Peyer's patch (tissue), 4 donors: ENCODE measurements at places on chromosomes 11 and 22. TPM values are rescaled to one million over a fixed set of nuclear protein-coding genes. Genes with fewer than 3 reads are reported as not detected.

DNA sequence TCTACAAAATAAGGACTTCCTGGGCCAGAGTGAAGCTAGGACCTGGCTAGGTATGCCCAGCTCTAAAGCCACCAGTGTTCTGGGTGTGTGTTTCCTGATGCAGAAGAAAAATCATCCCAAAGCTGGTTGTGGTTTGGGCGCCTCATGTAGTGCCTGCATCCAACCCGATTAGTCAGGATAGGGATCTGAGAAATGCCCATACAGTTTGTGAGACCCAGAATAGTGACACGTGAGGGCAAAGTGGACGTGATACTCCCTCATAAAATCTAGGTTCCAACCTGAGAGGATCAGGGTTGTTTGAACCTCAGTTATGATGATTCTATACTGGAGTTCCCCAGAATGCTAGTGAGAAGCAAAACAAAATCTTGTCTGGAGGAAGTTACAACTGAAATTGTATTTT, 238.4 kb downstream of the TBC1D22A start:
- DNase-seq, result no peak

- DNase-seq, result no peak
Observed at GRCh38 chr11:75893251-75893650, 78.2 kb downstream of the UVRAG start.

TBX10 gene
- 64.1 TPM for total RNA-seq

DNA sequence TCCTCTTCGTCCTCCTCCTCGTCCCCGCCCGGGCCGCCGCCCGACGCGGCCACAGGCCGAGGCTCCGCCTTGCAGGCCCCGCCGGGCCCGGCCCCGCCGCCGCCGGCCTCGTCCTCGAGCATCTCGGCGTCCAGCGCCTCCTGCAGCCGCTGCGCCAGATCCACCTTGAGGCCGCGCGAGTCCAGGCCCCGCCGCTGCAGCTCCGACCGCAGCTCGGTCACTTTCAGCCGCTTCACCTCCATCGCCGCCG, 417 bp downstream of the HNRNPUL2 start:
- DNase-seq, result no peak

DNA sequence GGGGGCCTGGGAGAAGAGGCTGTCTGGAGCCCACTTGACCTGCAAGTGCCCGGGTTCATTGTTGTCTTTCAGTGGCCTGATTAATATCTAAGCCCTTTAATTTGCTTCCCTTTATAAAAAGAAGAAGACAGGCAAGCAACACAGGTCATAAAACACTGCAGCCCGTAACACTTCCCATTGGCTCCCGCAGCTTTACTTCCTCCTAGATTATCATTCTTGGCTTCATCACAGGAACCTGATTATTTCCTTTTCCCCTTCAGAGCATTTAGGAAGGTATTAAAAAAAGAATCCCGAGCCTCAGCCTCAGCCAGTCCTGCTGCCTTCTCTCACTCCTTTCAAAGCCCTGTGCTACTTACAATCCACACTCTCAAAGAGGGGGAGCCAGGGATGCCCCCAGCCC, 183.2 kb downstream of the GRIK4 start:
- DNase-seq, result no peak

PC gene
- total RNA-seq, result 87.0 TPM

DNA sequence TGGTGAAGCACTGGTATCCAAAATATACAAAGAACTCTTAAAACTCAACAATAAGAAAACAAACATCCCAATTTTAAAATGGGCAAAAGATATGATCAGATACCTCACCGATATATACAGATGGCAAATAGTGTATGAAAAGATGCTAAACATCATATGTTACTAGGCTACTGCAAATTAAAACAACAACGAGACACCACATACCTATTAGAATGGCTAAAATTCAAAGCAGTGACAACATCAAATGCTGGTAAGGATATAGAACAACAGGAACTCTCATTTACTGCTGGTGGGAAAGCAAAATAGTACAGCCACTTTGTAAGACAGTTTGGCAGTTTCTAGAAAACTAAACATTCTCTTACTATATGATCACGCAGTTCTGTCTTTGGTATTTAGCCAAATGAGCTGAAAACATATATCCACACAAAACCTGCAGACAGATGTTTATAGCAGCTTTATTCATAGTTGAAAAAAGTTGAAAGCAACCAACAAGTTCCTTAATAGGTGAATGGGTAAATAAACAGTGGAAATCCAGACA, 38.5 kb downstream of the SIK3 start:
- no peak for DNase-seq

MAPK11 gene
- 2.0 TPM for total RNA-seq
